Activated naive CD8-positive, alpha-beta T cell treated with anti-CD3 and anti-CD28 coated beads for 36 hours (primary cell): ENCODE measurements at places on chromosomes 5 and 9.
A peak's percentile ranks its signal among the peaks of the same experiment; 100 is the strongest.

DNA sequence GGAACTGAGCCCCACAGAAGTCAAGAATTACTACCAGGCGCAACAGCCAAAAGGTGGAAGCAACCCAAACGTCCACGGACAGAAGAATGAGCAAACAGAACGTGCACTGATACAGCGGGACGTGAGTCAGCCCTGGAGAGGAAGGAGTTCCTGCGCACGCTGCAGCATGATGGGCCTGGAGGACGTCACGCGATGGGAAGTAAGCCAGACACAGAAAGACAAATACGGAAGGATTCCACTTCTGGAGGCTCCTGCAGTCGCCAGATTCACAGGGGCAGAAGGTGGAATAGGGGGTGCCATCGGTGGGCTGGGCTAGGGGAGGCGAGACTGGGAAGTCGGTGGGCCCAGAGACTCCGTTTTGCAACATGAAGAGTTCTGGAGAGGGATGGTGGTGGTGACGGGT lies 80.3 kb upstream of the PHYKPL start:
- H3K4me3 ChIP-seq, result no peak overlapping the region
- H3K27me3 ChIP-seq, result no peaks in the 10 kb centered on the region
- DNase-seq, result no peak
- no peaks in the 10 kb centered on the region for H3K4me1 ChIP-seq
- H3K36me3 ChIP-seq, result no peaks in the 10 kb centered on the region

- H3K4me3 ChIP-seq, result no peak overlapping the region
- peaks cover 17% of the 10 kb centered on the region for H3K27me3 ChIP-seq
- H3K36me3 ChIP-seq, result no peaks in the 10 kb centered on the region
- peaks cover 12% of the 10 kb centered on the region for H3K4me1 ChIP-seq
- no peak for DNase-seq
- no peak overlapping the region for H3K27ac ChIP-seq
These were observed 157.7 kb upstream of the SLC24A2 start for GRCh38 chr9:19946441-19947109.

GRCh38 chr5:169655353-169655752 lies 18.3 kb downstream of the DOCK2 start:
- peaks cover 74% of the 10 kb centered on the region for H3K4me1 ChIP-seq
- peaks cover 62% of the 10 kb centered on the region for H3K36me3 ChIP-seq
- no peaks in the 10 kb centered on the region for H3K27me3 ChIP-seq
- no peak overlapping the region for H3K4me3 ChIP-seq
- peak overlapping the region; percentile 45 for H3K27ac ChIP-seq

DNA sequence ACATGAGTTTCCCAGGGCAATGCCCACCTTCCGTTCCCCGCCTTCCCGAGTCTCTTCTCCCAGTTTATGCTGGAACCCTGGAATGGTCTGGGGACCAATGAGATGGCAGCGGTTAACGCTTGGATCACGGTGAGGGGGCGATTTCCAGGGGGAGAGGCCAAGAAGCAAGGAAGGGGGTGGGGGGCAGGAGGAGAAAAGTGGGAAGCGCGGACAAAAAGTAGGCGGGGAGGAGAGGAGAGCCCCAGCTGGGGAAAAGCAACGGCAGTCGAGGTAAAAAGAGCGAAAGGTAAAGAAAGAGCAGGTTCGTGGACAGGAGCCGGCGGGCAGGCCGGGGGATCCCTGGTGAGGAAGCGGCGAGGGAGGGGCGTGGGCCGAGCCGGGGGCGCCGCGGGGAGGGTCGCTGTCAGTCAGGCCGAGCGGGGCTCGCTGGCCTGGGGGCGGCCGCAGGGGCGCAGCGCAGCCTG lies 508 bp upstream of the SNCAIP start:
- peaks cover 72% of the 10 kb centered on the region for H3K27me3 ChIP-seq
- no peaks in the 10 kb centered on the region for H3K36me3 ChIP-seq

DNA sequence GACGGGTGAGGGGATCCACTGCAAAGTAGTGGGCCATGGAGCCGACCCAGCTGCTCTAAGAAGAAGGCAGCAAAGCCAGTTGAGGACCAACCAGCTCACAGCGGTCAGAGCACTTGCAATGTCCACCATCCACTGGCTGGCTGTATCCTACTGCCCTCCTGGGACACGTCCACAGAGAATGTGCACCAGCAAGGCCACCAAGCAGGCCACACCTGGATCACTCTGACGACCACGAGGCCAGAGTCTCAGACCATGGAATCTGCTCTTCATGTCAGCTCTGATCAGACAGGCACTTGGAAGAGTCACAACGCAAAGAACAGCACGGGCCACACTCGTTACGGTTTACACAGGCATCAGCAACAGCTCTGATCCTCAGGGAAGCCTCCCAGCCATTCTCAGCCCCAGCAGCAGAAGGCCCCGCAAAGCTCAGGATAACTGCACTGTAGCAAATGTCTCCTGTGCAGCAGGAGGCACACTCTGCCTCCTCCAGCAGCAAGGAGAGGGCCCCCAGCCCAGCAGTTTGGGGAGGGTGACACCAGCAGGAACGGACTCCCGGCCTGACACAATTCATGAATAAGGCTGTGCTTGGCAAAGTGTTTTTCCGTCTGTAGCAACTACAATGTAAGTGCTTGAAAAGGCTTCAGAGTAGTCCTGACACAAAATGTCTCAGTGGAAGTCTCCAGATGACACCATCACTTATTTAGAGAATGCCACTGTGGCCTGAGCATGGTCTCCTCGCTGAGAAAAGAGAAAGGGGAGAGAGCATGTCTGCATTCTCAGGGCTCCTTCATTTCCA lies 15.7 kb downstream of the SEMA4D start:
- peaks cover 70% of the 10 kb centered on the region for H3K36me3 ChIP-seq
- peaks cover 80% of the 10 kb centered on the region for H3K4me1 ChIP-seq
- peaks cover 15% of the 10 kb centered on the region for H3K27me3 ChIP-seq
- H3K27ac ChIP-seq, result peak overlapping the region; percentile 98
- no peak for DNase-seq
